CD4-positive, alpha-beta T cell treated with Interleukin-17A for 1 hour (primary cell): ENCODE measurements at places on chromosomes 11 and 22.
A peak's percentile ranks its signal among the peaks of the same experiment; 100 is the strongest.

GRCh38 chr11:1054143-1055108 lies 17.9 kb upstream of the MUC6 start:
- DNase-seq = no peak

- no peak for DNase-seq
Measured at GRCh38 chr11:121207485-121208115, 85.0 kb upstream of the SC5D start.

DNA sequence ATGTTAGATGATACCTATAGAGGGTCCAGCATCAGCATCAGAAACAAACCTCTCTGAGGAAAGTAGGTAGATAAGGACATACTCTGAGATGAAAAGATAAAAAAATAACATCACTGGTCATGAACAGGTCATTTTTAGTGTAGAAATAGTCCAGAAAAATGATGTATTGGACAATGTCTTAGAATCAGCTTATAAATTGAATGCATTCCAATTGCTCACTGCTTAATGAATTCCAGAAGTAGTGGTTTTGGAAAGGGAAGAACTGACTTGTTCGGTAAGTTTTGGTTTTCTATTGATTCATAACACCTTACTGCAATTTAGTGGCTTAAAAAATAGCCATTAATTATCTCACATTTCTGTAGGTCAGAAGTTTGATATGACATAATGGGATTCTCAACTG lies 929.5 kb upstream of the CCDC90B start:
- no peak for DNase-seq

GRCh38 chr11:64451856-64452255 lies 92.9 kb downstream of the RPS6KA4 start:
- no peak for DNase-seq

DNA sequence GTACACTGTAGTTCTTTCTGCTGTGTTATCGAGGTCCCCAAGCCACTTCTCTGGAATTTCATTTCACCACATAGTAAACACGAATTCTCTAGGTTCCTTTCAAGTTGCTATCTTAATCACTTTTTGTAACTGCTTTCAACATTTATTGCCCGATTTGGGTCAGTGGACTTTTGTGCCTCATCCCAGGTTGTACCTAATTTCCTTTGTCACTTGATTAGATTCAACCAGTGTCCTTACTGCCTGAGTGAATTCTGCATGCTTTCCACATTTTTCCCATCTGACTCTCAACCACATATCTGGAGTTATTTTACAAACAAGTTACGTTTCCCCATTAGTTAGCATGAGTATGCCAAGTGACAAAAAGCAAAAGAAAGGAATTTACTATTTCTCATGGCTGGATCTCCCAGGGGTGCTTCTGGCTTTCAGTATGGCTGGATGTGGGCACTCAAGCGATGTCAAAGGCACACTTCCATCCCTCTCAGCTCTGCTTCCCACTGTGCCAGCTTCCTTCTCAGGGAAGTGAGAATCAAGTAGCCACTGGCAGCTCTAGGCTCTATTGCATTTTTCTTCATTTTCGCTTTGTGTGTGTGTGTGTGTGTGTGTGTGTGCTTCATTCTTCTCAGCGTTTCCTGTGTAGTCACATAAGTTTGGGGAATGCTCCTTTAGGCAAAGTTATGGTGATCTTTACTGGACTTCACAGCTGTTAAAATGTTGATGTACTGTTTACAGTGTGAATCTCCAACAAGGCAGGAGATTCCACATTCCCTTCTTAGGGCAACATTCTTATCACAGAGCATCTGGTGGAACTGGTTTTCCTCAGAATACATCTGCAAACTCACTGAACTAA lies 128.9 kb downstream of the DBX1 start:
- no peak for DNase-seq

DNA sequence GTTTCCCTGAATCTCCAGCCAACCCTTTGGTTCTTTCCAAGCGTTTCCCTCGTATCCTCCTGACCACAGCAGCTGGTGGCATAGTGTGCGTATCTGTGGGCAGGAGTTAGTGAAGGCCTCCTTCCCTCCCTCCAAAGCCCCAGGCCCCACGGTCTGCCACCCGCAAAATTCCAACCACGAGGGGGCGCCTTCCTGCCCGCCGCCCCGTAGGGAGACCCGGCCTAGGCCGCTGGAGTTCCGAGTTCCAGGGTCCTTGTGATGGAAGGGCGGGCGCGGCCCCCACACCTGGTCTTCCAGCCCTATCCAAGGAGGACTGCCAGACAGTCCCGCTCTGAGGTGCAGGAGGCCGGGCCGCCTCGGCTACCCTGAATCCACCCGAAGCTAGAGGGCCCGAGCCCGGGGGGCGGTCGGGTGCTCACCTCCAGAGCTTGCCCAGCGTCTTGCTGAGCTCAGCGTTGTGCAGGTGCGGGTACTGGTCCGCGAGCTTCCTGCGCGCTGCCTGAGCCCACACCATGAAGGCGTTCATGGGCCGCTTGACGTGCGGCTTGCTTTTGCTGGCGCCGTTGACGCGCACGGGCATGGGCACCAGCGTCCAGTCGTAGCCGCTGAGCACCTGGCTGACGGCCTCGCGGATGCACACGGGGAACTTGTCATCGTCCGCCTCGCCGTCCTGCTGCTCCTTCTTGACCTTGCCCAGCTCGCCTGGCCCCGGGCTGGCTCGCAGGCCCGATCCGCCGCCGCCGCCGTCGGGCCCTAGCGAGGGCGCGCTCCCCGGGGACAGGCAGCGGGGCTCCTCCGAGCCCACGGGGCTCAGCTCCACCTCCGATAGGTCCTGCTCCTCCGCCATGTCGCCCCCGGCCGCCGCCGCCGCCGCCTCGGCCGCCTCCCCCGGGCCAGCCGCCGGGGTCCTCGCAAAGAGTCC lies 1.2 kb downstream of the SOX10 start:
- no peak for DNase-seq

GRCh38 chr22:50535113-50535512 lies 5.3 kb upstream of the TYMP start:
- no peak for DNase-seq

- no peak for DNase-seq
Measured at GRCh38 chr11:70854201-70854600, 398.2 kb downstream of the SHANK2 start.

DNA sequence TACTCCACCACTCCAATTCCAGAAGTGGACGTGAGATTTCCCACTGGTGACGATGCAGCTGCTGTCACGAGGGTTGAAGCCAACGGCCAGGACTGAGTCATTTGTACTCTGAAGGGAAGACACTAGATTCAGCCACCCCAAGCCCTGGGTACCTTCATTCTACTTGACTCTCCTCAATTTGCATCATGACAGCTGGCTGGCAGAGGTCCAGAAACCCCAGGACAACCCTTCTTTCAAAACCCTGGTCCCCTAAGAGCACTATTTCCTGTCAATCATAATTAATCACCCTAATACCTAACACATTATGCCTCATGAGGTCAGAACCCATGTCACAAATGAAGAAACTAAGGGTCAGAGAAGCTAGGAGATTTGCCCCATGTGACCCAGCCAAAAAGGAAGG lies 4.9 kb downstream of the EML3 start:
- DNase-seq = no peak

- DNase-seq = peak; percentile 28
Measured at GRCh38 chr11:9313648-9314290, 624 bp downstream of the TMEM41B start.

DNA sequence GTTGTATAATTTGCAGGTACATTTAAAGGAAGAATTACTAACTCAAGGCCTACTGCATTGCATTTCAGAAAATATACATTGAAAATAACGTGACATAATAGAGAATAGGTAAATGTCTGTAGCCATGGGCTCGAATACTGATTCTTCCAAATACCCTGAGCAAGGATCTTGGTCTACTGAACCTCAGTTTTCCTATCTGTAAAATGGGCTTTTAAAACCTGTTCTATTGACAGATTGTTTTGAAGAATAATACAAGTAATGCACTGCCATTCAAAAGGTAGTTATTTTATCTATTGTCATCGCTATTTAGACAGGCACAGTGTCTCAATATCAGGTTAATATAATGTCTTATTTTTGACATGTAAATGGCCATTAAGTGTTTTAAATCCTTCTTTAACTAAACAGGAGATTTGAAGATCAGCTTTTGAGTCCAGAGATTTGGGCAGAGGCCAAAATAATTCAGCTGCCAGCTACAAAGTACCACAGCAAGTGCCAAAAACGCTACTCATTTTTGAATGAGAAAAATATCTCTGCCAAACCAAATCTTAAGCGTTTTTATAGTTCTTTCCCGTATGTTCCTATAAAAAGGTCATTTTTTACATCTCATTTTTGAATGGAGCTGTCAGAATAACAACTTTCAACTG lies 56.7 kb downstream of the CTSC start:
- no peak for DNase-seq

GRCh38 chr11:35523331-35523768 lies 2.1 kb downstream of the PAMR1 start:
- no peak for DNase-seq

- no peak for DNase-seq
Measured at GRCh38 chr22:36990457-36990856, 28.8 kb downstream of the TST start.

DNA sequence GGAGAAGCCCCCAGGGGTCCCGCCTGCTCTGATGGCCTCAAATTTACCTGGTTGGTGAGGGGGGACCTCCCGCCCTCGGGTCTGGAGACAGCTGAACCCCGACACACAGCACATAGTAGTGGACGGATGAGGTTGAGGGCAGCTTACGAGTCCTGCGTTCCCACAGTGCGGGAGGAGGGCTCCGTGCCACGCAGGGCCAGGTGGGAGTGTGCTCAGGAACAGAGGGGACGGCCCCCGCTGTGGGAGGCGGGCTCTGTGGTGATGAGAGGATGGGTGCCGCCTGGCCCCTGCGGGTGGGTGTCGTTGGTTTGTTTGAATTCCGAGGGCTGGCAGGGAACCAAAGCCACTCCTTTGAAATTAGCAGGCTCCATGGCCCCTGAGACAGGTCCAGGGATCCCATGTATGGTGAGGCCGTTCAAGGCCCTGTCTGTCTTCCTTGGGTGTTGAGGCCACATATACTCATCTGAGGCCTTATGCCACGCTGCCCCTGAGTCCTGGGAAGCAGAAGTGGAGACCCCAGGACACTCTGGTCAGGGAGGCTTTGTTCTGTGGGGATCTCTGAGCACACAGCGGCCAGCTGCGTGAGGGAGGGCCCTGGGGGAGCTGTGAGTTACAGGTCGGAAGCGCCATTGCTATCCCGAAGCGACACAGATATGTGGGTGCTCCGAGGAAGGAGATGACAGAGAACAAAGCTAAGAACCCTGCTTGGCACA lies 21.9 kb downstream of the NADSYN1 start:
- no peak for DNase-seq

GRCh38 chr22:23370251-23370650 lies 189.9 kb downstream of the BCR start:
- DNase-seq = no peak

- peak; percentile 26 for DNase-seq
Measured at GRCh38 chr11:108220721-108221336, 1.6 kb downstream of the NPAT start.

- DNase-seq = no peak
Measured at GRCh38 chr22:16783930-16784354, 41.3 kb downstream of the XKR3 start.

- no peak for DNase-seq
Measured at GRCh38 chr11:128881221-128881620, 9.9 kb upstream of the KCNJ5 start.

GRCh38 chr11:65279741-65280440 lies 18.1 kb downstream of the POLA2 start:
- peak; percentile 46 for DNase-seq

DNA sequence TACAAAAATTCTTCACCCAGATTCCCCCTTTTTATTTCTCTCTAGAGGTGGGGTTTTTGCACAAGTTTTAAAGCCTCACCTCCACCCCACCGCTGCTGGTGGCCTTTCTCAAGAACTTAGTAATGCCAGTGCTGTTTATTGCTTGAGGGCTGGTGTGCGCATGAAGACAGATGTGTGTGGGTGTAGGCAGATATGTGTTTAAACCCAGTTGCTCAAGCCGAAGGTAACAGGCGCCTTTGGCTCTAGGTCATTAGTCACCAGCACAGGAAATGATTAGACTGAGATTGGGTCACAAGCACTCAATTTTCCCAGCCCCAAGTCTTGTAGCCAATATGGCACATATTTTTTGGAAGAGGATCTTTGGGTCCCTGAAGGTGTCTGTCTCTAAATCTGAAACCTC lies 2.7 kb upstream of the CLMP start:
- no peak for DNase-seq

DNA sequence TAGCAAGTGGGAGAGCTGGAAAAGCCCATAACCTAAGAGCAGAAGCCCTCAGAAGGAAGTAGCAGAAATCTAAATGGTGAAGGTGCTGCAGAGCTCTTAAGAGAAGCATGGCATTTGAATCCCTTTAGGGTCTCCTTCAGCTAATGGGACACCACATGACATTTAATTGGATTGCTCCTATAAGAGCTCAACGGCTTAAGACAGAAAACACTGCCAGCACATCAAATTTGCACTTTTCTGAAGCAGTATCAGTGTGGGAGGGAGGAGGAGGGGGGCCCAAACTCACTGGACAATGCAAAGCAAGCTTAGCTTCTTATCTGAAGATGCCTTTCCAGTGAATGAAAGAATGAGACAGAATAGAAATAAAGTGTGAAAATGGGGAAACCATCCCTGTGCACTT lies 287.9 kb upstream of the MTNR1B start:
- DNase-seq = no peak

DNA sequence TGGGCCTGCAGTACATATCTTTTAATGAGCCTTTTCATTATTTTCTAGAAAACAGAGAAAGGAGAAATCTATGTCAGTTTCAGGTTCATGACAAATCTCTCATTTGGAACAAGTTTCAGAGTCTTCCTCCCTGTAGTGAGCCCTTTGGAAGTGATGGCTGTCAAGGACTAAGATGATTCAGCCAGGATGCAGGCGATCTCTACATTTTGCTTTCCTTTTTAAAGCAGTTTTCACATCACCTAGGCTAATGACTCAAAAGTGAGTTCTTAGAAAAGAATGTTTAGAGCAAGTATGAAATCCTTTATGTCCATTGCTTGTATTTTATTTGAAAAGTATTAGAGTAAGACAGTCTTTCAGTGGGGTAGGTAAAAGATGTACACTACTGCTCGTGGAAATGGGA lies 130.1 kb downstream of the TRPC6 start:
- DNase-seq = no peak

GRCh38 chr11:122424636-122425035 lies 230.9 kb upstream of the UBASH3B start:
- DNase-seq = no peak

DNA sequence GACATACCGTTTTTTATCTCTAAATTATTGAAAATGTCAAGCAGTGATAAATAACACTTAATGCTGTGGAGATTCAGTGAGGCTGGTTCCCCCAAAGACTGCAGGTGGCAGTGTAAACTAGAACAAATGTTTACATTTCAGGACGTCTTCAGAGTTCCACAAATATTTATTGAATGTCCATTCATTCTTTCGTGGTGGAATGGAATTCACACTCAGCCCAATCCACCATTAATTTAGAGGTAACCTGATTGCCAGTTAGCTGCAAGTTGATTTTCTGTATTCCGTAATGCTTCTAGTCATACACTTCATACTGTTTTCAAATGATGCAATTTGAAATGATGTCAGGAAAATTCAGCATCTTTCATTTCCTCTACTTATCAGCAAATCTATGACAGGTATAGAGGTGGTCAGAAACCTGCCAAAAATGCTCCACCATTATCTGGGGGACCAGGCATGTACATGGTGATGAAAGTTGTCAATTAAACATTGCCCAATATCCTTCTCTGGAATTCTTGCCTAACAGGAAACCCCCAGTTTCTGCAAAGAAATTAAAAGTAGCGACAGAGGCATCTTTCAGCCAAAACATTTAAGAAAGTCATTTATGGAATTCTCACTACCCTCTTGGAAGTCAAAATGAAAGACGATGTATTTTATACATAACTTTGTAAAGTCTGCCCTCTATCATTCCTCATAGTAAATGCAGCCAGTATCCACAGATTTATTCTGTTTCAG lies 94.3 kb upstream of the BMAL1 start:
- DNase-seq = peak; percentile 34

- no peak for DNase-seq
Measured at GRCh38 chr22:44586351-44586990, 88.4 kb upstream of the RTL6 start.
